SK-N-SH treated with all-trans-retinoic acid at 6 μM for 48 hours (cell line): ENCODE measurements at places on chromosomes 1 and 21.

DNA sequence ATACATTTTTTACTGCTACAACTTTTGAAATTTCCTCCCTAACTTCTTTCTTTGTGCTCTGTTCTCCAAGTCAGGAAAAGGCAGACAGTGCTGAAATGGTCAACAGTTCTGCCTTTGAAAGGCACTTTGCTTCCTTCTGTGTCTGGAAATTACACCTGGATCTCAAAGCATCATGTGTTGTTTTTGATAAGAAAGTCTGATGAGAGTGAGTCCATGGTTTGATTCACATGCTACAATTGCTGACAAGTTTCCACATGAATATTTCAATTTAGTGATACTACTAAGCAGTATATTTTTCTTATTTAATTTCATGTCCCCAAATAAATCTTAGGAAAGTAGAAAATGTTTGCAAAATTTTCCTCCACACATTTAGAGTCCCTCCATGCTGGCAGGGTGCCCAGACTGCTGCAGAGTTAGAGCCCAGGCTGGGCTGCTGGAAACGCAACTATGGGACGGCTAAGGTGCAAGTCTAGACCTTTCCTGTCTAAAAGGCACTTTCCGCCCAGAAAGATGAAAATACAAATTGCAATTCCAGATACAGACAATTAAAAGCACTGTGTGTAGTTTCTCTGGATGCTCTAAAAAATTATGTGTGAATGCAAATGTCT is 96.6 kb upstream of the RUNX1 start:
- ATAC-seq = no peak

- ATAC-seq = peak; percentile 94
Observed at GRCh38 chr1:221829327-221830015, 87.6 kb upstream of the DUSP10 start.

DNA sequence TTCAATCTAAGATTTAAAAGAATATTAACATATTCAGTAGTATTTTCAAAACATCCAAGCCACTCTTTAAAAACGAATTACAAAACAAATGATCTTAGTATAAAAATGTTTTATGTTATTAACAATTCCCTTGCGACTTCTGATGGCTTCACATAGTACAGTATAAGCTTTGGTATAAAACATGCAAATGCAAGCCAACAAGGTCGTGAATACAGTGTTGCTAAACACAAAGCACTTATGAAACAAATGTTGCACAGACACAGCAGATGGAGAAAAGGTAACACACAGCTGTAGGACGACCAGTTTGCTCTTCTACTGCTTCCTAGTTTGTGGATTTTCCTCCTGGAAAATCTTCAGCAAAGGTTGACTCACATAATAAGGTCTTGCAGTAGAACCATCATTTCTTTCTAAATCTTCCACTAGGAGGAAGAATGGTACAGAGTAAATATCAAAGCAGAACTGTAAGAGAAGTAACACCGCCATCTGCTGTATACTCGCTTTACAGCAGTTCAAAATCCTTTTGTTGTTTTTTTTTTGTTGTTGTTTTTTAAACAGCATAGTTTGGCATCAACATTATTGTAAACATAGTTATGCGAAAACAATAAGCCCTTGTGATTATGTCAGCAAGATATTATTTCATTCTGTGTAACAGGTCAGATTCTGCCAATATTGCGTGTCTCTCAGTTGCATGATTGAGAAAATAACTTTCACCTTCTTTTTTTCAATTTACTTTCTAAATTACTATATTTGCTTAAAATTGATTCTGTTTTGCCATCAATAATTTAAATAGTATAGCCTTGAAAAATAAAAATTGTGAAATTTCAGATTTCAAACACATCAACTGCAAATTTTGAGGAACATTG is 69.5 kb downstream of the LHX8 start:
- ATAC-seq = peak; percentile 91

DNA sequence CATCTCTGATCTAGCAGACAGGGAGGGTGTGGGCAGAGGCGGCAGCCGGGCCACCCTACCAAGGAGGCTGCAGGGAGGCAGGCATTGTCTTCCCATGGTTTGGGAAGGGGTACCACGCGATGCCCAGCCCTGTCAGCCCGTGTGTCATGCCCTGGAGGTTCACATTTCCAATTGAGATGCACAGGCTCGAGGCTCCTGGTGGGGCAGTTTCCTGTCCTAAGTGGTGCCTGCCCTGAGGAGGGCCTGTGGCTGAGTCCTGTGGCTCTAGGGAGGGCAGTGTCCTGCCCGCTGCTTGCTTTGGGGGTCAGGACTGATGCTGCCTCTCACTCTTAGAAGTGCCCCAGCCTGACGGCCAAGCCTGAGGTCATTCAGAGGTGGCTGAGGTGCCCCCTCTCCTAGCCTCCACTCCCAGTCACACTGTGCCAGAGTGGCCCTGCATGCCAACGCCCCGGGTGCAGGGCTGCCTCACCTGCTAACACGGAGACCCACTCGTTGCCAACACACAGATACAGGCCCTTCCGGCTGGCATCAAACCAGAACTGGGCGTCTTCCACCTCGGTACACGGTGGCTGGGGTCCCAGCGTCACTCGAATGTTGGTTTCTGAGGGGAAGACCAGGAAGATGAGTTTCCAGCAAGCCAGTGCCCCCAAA is 11.9 kb downstream of the KRTAP10-1 start:
- no peak; the same call in 2 of the 3 replicates for ATAC-seq

- ATAC-seq = no peak
Observed at GRCh38 chr1:11559591-11559970, 80.6 kb downstream of the DISP3 start.

GRCh38 chr21:42578761-42579415 is 65.2 kb downstream of the SLC37A1 start:
- ATAC-seq = no peak

DNA sequence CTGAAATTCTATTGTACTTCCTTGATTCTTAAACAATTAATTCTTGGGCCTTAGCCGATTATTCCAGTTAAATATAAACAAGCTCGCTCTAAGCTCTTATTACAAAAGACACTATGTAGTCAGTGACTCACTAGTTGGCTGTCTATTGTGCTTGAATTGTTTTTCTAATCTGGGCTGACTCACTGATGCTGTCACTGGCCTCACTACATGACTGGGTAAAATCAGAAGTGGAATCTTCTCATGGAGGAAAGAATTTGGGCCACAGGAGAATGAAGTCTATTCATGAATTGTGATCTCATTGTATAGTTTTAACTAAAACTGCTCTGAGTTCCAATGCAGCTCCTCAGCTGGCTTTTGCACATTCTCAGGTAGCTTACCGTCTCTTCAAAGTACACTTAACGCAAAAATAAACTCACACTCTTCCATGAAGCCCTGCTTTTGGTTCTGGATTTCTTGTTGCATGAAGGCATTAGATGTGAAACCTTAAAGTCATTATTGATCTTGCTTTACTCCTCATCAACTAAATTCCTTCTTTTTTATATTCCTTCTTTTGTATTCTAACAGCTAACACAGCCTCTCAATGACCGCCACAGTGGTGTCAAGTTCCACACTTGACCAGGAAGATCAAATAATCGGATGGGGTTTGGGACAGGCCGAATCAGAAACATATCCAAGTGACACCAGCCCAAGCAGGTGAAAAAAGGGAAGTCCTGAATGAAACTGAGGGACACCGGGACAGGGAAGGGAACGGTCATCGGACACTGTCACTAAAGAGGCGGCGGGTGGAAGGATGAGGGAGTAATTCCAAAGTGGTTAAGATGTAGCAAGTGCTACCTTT is 80.9 kb upstream of the LBR start:
- peak; percentile 96 for ATAC-seq

- peak; percentile 16; the same call in 1 of the 3 replicates for ATAC-seq
Observed at GRCh38 chr1:3393024-3393986, 61.2 kb upstream of the ARHGEF16 start.

DNA sequence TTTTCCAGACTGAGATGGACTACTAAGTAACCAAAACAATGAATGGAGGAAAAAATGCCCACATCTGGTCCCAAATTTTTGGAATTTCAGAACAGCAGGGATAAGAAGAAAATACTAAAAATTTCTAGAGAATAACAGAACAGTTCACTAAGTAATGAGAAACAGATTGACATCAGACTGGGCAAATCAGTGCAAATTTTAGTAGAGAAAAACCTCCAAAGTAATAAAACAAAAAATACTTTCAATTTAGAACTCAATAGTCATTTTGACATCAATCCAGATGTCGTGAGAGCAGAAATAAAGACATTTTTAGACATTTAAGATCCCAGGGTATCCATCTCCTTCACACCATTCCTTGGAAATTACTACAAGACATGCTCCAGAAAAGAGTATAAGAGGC is 39.3 kb downstream of the CRP start:
- ATAC-seq = no peak

GRCh38 chr1:44361478-44361877 is 6.4 kb upstream of the ERI3 start:
- peak; percentile 61 for ATAC-seq

- no peak for ATAC-seq
Observed at GRCh38 chr1:230833511-230833910, 34.8 kb downstream of the C1orf198 start.

- no peak; the same call in 2 of the 3 replicates for ATAC-seq
Observed at GRCh38 chr1:21966247-21967000, 10.4 kb upstream of the CELA3B start.

- no peak for ATAC-seq
Observed at GRCh38 chr21:33998809-33999208, 74.6 kb upstream of the MRPS6 start.

DNA sequence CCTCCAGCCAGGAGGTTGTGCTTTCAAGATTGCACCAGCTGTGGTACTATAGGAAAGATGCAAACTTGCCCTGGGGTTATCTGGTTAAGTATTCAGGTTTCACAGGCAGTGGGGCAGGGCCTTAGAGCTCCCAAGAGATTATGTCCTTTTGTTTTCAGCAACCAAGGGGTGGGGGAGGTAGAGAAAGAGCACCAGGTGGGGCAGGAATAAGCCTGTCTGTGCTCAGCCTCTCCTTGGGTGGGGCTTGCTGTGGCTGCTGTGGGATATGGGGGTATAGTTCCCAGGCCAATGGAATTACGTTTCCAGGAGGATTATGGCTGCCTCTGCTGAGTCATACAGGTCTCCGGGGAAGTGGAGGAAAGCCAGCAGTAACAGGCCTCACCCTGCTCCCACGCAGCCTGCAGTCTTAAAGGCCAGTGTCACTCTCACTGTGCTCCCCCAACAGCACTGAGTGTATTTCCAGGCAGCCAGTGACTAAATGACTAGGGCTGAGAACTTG is 508.6 kb downstream of the RWDD3 start:
- ATAC-seq = no peak

DNA sequence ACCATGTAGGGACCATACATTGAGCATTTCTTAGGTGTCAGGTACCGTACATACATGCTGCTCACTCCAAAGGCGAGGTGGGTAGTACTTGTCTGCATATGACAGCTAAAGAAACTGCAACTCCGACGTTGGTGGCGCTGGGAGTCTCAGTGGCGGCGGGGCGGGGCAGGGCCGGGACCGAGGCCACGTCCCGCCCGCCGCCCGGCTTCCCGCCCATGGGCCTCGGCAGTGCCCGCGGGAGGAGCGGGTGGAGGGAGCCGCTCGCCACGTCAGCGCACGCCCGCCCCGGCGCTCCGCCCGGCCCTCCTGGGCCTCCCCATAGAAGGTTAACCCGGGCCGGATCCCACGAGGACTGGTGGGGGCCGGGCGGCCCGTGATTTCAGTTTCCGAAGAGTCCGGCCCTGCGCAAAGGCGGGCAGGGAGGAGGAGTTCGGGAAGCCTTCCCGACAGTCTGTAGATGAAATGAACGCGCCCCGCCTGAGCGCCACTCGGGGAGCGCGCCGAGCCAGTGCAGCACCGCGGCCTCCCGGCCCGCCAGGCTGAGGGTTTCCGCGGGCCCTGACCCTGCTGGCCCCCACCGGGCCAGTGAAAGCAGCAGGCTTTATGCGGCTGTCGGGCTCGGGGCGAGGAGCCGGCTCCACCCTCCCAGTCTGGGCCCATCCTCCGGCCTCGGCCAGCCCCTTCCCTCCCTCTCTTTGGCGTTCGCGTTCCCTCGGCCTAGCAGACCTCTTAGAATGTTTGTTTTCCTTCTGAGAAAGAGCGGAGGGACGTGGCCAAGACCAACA is 119.9 kb upstream of the JUN start:
- peak; percentile 88 for ATAC-seq

GRCh38 chr21:37528150-37528937 is 161.8 kb downstream of the DYRK1A start:
- ATAC-seq = no peak

- ATAC-seq = no peak
Observed at GRCh38 chr1:5950201-5950895, 41.9 kb downstream of the NPHP4 start.

DNA sequence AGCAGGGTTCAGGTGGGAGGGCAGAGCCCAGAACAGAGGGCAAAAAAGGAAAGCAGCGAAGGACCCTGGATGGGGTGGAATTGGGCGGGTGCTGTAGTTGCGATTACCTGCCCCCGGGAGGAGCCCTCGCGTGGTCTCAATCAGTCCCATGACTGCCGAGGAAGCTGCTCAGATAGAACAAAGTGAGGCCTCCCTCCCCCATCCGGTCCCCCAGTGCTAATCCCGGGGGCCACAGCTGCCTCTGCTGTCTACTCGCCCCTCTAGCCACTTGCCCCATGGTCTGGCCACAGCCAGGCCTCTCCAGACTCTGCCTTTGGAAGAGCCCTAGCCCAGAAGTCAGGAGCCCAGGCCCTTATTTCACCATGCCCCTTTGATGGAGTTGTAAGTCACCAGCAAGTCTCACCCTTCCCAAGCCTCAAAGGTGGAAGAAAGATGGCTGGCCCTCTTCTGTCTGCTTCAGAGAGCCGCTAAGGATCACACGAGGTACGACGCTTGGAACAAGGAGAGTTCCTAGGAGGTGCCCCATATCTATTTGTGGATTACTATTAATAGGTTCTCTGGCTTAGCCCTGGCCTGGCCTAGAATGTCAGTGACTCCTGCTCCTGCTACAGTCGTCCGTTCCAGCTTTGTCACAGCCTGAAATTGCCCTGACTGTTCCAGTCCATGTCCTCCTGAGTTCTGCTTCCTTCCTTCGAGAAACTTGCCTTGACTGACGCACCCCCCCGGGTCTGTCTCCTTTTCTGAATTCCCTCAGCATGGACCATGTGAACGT is 16.4 kb downstream of the ECHDC2 start:
- peak; percentile 97 for ATAC-seq

GRCh38 chr1:166588741-166589140 is 250.5 kb upstream of the POGK start:
- ATAC-seq = no peak

GRCh38 chr1:61119085-61119484 is 36.7 kb downstream of the NFIA start:
- no peak for ATAC-seq
